ENCODE measurements at places on chromosomes 7 and 10.

GRCh38 chr10:79075418-79075817, 6.7 kb downstream of the ZMIZ1 start:
- no peak for DNase-seq

- DNase-seq: no peak
These were observed 688.5 kb downstream of the PARD3 start for GRCh38 chr10:34126371-34127151.

- DNase-seq: no peak
These were observed 892.9 kb downstream of the LRMDA start for GRCh38 chr10:76324283-76324682.

DNA sequence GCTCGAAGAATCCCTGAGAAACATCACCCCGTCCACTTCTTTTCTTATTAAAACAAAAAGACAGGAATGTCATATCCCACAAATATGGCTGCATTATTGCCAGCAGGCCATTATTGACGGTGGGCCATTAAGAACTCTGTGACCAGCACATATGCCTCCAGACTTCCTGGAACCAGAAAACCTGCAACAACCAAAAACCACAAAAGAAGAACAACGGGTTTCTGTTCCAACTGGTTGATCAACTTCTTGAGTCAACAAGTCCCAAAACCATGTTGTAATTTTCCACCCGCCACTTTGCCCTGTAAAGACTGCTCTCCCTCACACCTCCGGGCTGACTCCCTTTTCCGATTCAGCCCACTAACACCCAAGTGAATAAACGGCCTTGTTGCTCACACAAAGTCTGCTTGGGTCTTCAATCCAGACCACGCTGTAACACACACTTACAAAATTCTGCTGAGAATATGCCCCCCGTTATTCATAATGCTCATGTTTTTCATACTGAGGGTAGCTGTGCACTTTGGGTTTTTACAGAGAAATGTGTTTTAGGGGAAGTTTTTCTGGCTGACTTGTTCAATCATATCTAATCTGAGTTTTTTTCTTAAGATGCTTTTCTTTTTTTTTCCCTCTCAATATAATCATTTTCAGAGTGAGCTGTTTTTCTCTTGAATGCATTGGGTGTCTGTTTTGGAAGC, 20.7 kb downstream of the ZNF107 start:
- no peak for DNase-seq

DNA sequence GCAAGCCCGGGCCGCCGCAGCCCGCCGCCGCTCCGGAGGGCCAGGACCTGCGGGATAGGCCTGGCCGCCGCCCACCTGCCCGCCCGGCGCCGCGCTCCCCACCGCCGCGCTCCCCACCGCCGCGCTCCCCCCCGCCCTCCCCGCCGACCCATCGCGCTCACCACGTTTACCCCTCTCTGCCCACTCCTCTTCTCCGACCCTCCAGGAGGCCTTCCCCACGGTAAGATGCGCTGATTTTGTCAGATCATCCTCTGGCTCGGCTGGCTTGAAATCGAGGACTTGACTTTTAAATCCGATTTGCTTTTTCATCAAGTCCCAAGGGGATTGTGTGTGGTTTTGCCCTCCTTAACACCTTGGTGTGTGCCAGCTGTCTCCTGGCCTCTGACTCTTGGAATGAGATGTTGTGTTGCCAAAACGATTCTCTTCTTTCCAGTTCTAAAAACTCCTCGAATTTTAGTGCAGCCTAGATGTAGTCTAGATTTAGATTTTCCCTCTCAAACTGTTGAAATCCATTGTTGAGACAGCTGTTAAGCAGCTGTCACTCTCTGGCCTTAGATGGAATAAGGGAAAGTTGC, 738 bp downstream of the POM121 start:
- no peak for DNase-seq

DNA sequence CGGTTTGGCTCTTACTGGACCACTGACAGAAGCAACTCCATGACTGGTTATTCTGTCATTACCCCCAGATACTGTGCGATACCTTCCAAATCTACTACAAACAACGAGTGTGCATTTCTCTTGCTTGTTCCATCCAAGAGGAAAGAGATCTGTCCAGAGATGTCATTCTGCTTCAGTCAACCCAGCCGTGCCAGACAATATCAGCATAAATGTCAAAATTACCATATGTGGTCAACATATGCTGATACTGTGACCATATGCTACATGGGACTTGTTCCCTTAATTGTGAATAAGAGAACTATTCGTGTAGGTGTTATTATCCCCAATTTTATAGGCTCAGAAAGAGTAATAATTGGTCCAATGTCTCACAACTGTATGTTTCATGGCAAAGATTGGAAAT, 143.2 kb upstream of the PRSS1 start:
- DNase-seq: no peak

GRCh38 chr7:140022582-140023211, 40.1 kb downstream of the PARP12 start:
- DNase-seq: no peak

DNA sequence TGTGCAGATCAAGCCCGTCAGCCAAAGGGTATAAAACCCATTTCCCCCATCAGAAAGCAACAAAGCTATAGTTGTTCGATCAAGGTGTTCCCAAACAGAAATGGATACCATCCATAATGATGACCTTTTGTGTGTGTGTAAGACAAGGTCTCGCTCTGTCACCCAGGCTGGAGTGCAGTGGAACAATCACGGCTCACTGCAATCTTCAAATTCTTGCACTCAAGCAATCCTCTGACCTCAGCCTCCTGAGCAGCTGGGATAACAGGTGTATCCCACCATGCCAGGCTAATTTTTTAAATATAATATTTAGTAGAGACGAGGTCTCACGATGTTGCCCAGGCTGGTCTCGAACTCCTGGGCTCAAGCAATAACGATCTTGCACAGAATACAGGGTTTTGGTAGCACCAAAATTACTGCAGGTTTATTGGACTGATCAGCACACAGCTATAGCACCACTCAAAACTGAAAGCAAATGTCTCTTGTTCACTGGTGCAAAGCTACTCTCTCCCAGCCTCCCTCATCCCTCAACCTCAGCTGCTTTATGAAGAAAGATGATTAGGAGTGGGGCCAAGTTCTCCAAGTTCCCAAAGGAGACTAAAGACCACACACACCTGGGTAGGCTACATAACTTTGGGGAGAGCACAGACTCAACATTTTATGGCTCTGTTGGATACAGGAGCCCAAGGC, 80.5 kb downstream of the ABI1 start:
- no peak for DNase-seq

DNA sequence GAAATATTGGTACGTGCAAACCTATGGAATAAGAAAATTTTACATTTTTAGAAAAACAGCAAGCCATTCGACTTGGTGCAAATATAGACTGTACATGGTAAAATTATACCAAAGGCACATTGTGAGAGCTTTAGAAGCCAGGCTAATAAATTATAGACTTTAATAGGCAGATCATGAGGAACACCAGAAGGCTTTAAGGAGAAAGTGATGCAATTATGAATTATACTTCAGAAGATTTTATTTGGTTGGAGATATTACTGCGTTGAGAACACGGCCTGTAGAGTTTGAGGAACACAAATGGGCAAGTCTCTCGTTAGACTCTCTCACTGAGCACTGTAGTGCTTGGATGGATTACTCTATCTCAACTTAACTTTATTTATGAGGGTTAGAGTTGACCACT, 141.7 kb downstream of the MACC1 start:
- no peak for DNase-seq

DNA sequence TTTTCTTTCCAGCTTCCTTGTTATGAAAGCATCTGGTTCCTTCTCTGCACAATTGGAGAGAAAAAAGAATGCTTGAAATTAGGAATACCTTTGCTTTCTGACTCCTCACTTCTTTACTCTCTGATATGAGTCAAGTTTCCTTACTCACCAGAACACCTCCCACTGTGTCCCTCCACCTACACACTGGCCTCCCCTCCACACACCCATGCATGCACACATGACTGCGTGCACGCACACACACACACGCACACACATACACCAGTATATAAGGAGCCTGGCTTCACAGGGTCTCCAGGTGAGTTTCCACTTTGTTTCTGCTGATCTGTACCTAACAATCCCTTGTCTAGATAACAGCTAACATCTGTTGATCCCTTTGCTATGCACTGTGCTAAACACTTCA, 11.4 kb upstream of the PTER start:
- no peak for DNase-seq

DNA sequence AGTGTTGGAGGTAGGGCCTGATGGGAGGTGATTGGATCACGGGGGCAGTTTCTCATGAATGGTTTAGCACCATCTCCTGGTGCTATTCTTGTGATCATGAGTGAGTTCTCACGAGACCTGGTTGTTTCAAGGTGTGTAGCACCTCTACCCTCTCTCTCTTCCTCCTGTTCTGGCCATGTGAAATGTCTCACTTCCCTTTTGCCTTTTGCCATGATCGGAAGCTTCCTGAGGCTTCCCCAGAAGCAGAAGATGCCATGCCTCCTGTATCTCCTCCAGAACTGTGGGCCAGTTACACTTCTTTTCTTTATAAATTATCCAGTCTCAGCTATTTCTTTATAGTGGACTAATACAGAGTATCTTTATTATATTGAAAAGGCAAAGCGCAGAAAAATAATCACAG, 90.1 kb downstream of the FAM171A1 start:
- no peak for DNase-seq

- no peak for DNase-seq
These were observed 365.2 kb upstream of the MEOX2 start for GRCh38 chr7:16051561-16052255.

GRCh38 chr10:112779025-112779770, 170.8 kb upstream of the TCF7L2 start:
- no peak for DNase-seq

DNA sequence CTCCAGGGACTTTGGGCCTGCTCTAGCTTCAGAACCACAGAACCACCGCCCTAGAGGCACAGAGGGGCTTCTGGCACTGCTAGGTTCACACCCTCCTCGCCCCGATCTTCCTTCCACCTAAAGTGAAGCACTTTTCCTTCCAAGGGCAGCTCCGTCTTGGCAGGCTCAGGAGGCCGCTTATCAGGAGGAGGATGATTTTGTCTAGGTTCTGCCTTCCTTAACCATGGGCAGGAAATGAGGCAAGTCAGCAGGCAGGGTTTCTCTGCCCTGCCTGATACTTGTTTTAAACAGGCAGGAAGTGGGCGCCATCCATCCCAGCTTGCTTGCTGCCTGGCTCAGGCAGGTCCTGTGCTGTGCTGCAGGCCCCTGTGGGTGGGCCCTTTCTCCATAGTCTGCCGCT, 8.3 kb upstream of the ATP6V0E2 start:
- no peak for DNase-seq

DNA sequence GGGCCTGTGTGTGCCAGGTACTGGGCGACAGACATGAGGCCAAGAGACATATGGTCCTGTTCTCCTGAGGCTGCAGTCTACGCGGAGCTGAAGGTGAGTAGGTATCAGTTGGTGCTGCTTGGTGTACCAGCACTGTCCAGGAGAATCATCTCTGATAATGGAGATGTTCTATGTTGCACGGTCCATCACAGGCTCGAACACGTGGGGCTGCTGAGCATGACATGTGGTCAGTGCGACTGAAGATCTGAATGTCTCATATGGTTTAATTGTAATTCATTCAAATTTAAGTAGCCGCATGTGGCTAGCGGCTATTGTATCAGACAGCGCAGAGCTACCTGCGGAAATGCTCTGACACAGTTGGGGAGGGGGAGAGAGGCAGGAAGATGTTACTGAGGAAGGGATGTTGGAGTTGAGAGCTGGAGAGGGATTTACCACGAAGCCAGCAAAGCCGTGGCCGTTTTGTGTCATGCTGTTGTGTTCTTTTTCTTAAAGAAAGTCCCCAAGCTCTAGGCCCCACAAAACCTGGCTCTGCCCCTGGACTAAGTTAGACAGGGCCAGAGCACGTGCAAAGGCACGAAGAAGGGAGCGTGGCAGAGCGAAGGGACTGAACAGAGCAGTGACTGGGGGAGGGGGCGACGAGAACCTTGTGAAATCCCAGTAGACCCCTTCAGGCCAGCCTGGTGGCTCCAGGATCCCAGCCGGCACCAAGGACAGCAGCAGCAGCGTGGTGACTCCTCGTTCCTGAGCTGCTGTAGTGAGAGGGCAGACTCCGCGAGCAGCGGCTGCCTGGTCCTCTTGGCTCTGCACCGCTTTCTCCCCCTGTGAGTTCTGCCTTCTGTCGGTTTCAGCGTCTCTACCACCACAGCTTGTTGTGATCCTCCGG, 20.0 kb downstream of the SMKR1 start:
- no peak for DNase-seq

DNA sequence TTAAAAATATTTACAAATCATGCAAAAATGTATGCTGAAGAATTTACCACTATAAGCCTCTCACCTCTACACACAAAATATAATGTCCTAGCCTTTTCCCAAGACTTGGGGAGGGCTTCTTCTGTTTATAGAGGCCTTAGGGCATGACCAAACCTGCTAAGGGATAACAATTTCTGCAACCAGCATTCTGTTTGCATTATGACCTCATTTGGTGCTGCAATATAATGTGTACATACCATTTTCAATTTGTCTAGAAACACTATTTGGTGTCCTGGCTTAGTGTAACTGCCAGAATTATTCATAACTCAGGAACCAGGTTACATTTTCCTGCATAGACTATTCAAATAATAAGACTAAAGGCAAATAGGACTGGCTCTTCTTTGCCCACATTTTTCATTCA, 446.6 kb upstream of the SORCS1 start:
- no peak for DNase-seq

GRCh38 chr10:2476812-2477553, 590.4 kb upstream of the PFKP start:
- DNase-seq: no peak

DNA sequence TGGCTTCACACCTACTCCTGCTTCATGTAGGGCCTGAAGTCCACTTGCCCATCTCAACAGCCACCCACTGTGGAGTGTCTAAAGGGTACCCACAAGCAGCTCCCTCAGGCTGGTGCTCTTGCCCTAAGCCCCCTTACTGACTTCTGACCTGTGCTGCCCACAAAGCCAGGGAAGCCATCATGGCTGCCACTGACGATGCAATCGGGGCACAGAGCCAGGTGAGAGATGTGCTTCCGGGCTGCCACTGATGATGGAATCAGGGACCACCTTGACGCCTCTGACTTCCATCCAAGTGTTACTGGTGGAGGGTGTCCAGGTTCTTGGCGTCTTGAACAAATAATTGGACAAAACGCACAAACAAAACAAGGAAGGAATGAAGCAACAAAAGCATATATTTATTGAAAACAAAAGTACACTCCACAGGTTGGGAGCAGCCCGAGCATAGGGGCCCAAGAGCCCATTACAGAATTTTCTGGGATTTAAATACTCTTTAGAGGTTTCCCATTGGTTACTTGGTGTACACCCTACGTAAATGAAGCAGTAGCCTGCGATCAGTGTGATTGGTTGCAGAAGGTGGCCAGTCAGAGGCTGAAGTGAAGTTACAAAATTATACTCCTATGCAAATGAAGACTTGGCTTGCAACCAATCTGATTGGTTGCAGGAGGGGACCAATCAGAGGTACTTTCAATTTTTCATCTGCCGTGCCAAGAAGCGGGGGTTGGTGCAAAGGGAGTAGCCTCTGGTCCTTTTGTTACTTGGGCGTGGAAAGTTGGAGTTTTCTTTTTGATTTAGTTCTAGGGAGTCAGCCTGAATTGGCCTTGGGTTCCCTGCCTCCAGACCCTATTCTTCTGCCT, 4.5 kb downstream of the CPA2 start:
- no peak for DNase-seq
